Chondrocyte (in vitro differentiated cells): ENCODE measurements at places on chromosomes 2 and 18. TPM values are rescaled to one million over a fixed set of nuclear protein-coding genes. Genes with fewer than 3 reads are reported as not detected.

Gene TRAK2
- 46.0 to 53.2 TPM (median 48.4 TPM) in 3 replicates for total RNA-seq

Gene SULT1C2
- 0.27 to 0.29 TPM (median 0.28 TPM) in 3 replicates for total RNA-seq

DNA sequence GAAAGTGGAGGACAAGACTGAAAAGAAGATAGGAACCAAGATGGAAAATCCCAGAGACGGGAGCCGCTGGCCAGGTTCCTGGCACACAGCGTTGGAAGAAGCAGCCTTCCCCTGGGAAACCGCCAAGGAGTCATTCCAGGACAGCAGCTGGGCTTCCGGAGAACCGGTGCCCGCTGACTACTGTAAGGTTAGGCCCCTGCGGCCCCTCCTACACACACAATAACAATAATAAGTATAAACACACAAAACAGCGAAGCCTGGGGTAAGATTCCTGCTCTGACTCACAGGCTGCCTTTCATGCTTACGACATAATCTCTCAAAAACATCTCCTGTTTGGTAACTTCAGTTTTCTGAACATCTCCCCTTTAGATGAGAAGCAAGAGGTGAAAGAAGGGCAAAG is 28.1 kb upstream of the MYCN start:
- DNase-seq, result no peak

DNA sequence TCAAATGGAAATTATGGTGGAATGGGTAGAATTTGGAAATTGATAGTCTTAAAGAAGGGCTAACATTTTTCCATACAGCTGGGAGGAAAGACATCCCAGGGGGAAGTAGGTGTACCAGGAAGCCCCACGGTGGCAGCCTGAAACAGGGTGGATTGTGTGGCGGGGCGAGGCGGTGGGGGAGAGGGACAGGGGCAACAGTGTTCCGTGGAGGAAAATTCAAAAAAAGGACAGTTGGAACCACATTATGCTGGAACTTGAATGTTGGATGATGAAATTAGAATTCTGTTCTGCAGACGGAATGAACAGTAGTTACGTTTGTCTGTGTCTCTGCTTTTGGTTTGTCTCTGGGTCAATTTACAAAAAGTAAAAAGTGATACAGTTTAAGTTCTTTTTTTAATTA is 10.6 kb upstream of the CIB4 start:
- DNase-seq, result peak; percentile 19

- DNase-seq, result no peak
These were observed 39.4 kb upstream of the GALR1 start for GRCh38 chr18:77210249-77210648.

- no peak for DNase-seq
These were observed 352.5 kb downstream of the ARHGAP15 start for GRCh38 chr2:143481733-143482132.

DNA sequence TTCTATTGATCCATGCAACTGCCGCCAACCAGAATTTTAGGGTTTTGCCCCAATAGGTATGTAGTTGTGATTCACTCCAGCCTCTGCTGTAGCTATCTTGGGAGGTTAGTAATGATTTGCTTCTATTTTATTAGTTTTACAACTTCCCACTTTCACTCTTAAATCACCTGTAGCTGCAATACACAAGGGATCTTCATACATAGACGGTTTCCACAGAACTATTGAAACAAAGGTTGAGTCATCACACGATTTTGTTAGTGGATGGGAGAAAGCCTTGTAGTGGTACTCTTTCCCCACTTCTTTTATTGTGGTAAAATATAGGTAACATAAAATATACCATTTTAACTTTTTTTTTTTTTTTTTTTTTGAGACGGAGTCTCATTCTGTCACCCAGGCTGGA is 104.2 kb upstream of the SPRED2 start:
- no peak for DNase-seq

GRCh38 chr2:238895891-238896600 is 48.2 kb downstream of the TWIST2 start:
- DNase-seq, result peak; percentile 83

GRCh38 chr18:44826418-44827259 is 146.0 kb downstream of the SETBP1 start:
- no peak for DNase-seq

DNA sequence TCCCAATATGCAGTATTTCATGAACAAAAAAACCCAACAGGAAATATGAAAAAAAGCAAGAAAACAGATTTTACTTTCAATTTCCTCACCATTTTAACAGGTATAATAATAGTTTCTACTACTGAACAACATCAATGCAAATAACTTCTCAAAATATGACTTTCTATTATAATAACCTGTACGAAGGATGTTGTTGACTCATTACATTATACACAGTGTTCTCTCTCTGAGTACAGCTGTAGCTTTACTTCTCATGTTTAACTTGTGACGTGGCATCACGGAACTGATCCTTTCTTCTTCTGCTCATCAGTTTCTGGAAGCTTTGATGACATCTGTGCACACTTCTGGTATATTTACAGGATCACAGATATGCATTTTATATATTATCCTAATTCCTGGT is 40.0 kb downstream of the FAM228A start:
- no peak for DNase-seq
